ENCODE measurements at places on chromosomes 2 and 18. TPM values are rescaled to one million over a fixed set of nuclear protein-coding genes. Genes with fewer than 3 reads are reported as not detected.

GRCh38 chr2:202883987-202884675 is 12.6 kb upstream of the ICA1L start:
- peak; percentile 45 for DNase-seq

FAM161A gene
- total RNA-seq: 2.3 TPM

DNA sequence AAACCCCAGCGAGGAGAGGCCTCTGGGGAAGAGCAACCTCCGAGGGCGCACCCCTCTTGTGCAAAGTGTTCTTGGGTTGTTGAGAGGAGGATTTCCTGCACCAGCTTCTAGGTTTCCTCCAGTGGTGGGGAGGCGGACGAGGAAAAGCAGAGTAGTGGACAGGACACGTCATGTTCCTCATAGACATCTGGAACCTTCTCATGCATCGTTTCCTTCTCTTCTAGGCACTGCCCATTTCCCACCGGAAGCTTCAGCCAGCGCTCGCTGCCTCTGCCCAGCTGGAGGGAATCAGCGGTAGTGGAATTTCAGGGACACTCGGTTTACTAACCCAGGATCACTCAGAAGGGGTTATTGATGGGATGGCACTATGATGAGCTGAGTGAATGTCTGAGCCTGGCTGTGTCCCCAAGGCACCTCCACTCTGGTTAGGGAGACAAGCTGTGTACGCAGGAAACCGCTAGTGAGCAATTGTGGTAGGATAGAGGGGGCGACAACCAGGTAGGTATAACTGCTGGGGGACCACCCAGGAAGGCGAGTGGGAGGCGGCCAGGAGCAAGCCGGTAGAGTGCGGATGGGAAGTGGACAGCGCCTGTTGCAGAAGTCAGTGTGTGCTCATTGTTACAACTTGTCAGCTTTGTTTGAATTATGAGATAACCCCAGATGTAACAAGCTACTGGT is 960 bp upstream of the APOB start:
- DNase-seq: no peak

GRCh38 chr18:70154591-70155194 is 50.8 kb downstream of the RTTN start:
- peak; percentile 77 for DNase-seq

DNA sequence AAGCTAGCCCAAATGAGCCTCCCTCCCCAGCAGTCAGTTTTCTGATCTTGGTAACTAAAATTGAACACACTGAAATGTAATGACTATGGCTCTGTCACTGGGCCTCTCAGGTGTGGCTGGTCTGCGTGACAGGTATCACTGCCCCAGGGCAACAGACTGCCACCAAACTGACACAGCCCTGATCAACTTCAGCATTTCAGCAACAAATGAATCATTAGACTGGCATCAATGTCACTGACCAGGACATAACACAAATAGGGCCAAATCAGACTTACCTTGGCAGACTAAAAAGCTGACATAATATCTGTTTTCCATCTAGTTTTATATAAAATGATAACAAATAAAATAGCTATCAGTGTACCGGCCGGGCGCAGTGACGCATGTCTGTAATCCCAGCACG is 290.8 kb upstream of the CHAC2 start:
- DNase-seq: no peak

GRCh38 chr2:221792971-221793521 is 220.9 kb upstream of the EPHA4 start:
- DNase-seq: no peak

DNA sequence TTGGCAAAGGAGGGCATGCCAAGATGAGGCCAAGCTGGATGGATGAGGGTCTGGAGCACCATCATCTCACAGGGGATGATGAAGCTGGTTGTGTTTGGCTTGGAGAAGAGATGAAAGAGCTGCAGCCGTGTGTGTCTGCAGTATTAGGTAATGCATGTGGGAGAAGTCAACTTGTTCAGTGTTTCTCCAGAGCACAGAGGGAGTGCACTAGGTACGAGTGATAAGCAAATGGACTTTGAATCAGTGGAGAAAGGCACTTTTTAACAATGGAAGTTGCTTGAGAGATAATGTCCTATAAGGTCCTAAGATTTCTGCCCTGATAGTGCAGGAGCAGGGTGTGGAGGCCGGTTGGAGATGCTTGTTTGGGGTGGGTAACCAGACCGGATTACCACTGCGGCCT is 36.0 kb downstream of the SLC14A2 start:
- no peak for DNase-seq

DNA sequence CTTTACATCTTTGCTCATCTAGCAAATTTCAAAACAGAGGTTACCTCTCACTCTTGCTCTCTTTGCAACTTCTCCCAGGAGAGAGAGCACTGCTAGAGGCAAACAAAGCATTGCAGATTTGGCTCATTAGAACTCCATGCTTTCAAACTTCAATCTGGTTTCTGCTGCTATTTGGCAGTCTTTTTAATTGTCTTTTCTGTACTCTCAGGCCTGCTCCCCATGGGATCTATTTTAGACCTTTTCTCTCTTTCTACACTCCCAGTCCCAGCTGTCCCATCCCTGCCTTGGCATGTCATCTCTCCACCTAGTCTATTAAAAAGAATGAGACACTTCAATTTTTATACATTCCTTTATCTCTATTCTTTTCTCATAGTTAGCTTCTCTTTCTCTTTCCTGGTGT is 15.2 kb downstream of the KCNJ3 start:
- no peak for DNase-seq

GRCh38 chr2:80592106-80592505 is 287.6 kb upstream of the LRRTM1 start:
- no peak for DNase-seq

GRCh38 chr18:36812678-36813077 is 16.1 kb downstream of the TPGS2 start:
- DNase-seq: no peak

GRCh38 chr2:41972179-41972578 is 75.6 kb upstream of the PKDCC start:
- DNase-seq: no peak

DNA sequence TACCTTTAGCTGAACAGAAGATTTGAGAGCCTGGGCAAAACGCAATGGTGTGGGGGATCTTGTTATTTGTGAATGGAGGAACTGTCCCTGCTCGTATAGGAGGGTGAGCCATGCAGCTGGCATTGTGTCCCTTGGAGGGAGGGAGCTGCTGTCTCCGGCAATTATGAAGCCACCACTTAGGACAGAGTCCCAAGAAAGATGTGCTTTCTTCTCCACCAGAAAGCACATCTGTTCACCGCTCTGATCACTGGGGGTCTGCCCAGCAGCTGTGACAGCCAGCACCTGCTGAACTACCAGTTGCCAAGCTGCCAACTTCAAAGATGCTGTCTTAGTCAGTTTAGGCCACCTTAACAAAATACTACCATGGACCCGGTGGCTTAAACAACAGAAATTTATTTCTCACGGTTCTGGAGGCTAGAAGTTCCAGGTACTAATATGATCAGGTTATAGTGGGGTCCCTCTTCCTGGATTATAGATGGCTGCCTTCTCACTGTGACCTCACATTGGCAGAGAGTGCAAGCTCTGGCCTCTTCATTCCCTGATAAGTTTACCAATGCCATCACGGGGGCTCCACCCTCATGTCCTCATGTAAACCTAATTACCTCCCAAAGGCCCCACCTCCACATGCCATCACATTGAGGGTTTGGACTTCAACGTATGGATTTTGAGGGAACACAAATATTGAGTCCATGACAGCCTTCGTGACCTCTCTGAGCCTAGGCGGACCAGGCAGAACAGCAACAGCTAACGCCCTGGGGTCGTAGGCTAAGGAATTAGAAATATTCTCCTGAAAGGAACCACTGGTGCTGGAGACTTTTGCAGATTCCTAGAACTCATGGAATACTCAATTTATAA is 148.3 kb downstream of the RHBDD1 start:
- no peak for DNase-seq

- no peak for DNase-seq
Measured at GRCh38 chr2:228802181-228803071, 468.7 kb downstream of the PID1 start.

GRCh38 chr18:51132256-51132935 is 65.1 kb downstream of the MEX3C start:
- no peak for DNase-seq

- DNase-seq: no peak
Measured at GRCh38 chr2:50651676-50652075, 380.3 kb downstream of the NRXN1 start.

GRCh38 chr18:70047931-70048603 is 100.4 kb upstream of the CD226 start:
- DNase-seq: peak; percentile 73

GRCh38 chr2:25891672-25892071 is 13.4 kb upstream of the ASXL2 start:
- no peak for DNase-seq

DNA sequence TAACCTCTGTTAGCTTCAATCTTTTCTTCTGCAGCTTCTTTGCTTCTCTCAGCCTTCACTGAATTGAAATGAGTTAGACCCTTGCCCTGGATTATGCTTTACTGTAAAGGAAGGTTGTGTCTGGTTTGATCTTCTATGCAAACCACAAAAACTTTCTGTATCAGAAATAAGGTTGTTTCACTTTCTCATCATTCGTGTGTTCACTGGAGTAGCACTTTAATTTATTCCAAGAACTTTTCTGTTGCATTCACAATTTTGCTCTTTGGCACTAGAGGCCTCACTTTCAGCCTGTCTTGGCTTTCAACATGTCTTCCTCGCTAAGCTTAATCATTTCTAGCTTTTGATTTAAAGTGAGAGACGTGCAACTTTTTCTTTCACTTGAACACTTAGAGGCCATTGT is 365.3 kb downstream of the TDRD15 start:
- no peak for DNase-seq

- no peak for DNase-seq
Measured at GRCh38 chr2:10568736-10569432, 120.8 kb upstream of the ODC1 start.

WNT6 gene
- total RNA-seq: 0.23 TPM

DNA sequence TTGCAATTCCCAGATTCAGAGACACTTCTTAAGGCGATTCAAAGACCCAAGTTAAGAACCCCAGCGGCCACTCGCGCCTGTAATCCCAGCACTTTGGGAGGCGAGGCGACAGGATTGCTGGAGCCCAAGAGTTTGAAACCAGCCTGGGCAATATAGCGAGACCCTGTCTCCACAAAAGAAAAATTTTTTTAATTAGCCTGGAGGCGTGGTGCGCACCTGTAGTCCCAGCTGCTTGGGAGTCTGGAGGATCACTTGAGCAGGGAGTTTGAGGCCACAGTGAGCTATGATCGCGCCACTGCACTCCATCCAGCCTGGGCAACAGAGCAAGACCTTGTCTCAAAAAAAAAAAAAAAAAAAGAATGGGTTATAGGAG is 585 bp upstream of the ANAPC1 start:
- DNase-seq: no peak

GRCh38 chr18:31679133-31679742 is 5.1 kb downstream of the B4GALT6 start:
- DNase-seq: no peak

DNA sequence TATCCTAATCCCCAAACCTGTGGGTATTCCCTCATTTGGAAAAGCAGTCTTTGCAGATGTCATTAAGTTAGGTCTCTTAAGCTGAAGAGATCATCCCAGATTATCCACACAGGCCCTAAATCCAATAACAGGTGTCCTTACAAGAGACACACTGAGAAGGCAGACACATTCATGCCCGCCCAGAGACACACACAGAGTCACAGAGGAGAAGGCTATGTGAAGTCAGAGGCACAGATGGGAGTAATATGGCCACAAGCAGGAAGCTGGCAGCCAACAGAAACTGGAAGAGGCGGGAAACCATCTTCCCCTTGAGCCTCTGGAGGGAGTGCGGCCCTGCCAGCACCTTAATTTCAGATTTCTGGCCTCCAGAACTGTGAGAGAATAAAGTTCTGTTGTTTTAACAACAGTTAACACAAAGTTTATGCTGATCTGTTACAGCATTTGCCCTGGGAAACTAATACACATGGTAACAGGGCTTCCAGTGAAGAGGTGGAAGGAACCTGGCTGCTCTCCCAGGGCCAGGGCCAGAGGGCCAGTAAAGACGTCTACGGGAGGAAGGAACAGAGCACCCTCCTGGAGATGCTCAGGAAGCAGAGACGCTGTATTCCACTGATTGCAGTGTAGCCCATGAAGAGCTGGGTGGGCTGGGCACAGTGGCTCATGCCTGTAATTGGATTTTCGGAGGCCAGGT is 217.5 kb downstream of the GLI2 start:
- DNase-seq: no peak

DNA sequence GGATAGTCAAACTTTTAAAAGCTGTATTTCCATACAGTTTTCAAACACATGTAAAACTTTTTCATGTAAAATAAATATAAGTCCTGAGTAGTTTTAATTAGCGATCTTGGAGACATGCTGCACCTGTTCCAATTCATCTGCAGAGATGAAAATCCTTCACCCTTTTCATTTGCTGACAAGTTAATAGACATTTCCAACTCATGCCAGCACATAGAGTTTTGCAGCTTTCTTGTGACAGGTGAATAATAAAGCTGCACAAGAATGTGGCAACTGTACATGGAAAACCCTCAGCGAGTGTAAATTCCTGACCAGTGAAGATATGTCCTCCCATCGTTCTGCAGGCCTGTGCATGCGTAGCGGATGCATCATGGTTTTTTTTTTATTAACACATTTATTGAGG is 771.4 kb downstream of the TDRD15 start:
- DNase-seq: no peak

DNA sequence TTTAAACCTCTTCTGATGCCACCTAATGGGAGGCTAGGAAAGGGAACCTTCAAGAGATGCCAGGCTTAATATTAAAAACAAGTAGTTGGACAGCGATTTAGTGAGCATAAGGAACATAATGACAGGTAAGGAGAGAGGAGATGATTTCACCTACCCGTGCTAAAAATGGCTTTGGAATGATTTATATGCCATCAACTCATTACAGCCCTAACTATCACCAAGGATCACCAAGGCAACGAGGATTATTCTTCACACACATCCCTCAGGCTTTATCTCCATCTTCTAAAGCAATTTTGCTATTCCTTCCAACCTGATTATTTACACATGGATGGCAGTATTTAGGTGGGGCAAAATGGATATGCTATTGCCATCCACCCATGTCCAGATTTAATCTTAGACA is 237.8 kb downstream of the DCC start:
- no peak for DNase-seq

- DNase-seq: no peak
Measured at GRCh38 chr2:212073360-212073759, 465.2 kb downstream of the ERBB4 start.

LONRF2 gene
- not detected for total RNA-seq

- DNase-seq: no peak
Measured at GRCh38 chr18:77765468-77765867, 515.8 kb downstream of the GALR1 start.

POTEI gene
- total RNA-seq: not detected
